NCI-H345 (cell line): ENCODE measurements at places on chromosomes 1 and 21.

- no peak for DNase-seq
Observed at GRCh38 chr1:58248072-58248471, 298.5 kb downstream of the OMA1 start.

GRCh38 chr1:109658533-109659042, 2.7 kb downstream of the GSTM4 start:
- DNase-seq = no peak

DNA sequence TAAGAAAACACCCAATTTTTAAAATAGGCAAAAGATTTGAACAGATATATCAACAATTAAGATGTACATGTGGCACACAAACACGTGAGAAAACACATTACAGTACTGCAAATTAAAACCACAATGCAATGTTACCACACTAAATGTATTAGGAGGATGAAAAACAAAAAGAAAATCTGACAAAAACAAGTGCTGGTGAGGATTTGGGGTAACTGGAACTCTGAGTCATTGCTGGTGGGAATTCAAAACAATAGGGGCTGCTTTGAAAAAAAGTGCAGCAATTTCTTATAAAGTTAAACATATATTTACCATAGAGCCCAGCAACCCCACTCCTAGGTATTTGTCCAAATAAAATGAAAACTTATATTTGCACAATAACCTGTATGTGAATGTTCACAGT, 614.1 kb downstream of the SMYD3 start:
- DNase-seq = no peak

GRCh38 chr1:151158751-151159251, 2.4 kb downstream of the TNFAIP8L2 start:
- no peak for DNase-seq

DNA sequence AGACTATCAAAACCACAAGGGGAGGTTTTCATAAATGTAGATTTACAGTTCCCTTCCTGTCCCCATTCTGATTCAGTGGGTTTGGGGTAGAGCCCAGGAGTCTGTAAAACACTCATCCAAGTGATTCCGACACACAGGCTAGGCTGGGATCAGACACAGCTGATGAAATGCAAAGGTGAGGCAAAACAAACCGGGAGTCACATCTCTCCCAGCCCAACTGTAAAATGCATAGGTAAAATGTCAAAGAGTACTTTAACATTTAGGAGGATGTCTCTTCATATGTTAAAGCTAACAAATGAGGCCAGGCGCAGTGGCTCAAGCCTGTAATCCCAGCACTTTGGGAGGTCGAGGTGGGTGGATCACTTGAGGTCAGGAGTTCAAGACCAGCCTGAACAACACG, 45.0 kb downstream of the ZNF281 start:
- DNase-seq = no peak

DNA sequence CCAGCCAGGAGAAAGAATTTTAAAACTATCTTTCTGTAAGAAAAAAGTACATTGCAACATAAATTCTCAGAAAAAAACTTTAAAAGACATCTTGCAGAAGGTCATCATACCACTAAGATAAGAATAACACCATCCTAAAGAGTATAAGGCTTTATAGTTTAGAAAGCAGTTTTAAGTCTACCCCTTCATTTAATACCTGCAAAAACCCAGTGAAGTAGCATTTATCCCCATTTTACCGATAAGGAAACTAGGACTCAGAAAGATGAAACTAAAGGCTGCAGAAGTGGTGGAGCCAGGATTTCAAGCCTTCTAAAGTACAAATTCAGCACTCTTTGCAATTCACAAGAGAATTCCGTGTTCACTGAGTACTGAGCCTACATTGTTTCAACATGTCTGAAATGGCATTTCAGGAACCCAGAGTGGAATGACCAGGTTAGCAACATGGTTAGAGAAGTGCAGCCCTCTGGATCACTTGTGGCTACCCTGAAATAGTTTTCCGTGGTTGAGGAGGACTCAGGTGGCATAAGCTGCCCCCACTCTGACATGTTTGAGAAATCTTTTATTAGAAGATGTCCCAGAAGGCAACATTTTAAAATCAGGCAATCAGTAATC, 6.7 kb downstream of the MYCL start:
- DNase-seq = no peak

GRCh38 chr1:237583756-237584155, 307.0 kb downstream of the ZP4 start:
- no peak for DNase-seq

GRCh38 chr1:24786191-24786590, 40.9 kb downstream of the CLIC4 start:
- DNase-seq = no peak

GRCh38 chr21:25002676-25003075, 604.6 kb downstream of the MRPL39 start:
- no peak for DNase-seq

GRCh38 chr1:1397839-1398523, 1.2 kb downstream of the CCNL2 start:
- no peak for DNase-seq

DNA sequence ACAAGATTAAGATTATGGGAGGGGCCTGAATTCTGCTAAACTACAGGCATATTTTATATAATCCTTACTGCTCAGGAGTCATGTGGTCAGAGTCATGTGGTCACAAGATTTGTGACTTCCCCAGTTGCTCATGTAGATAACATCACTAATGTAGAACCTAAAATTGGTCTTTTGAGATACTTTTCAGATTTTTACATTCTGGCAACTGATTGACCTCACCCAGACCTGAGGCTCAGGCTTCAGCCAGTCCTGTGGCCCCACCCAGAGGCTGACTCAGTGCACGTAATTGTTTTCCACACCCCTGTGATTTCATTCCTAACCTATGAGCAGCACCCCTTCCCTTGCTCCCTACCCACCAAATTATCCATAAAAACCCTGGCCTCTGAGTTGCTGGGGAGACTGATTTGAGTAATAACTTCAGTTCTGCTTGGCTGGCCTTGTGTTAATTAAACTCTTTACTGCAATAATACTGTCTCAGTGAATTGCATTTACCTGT, 41.7 kb upstream of the ZNF326 start:
- no peak for DNase-seq

DNA sequence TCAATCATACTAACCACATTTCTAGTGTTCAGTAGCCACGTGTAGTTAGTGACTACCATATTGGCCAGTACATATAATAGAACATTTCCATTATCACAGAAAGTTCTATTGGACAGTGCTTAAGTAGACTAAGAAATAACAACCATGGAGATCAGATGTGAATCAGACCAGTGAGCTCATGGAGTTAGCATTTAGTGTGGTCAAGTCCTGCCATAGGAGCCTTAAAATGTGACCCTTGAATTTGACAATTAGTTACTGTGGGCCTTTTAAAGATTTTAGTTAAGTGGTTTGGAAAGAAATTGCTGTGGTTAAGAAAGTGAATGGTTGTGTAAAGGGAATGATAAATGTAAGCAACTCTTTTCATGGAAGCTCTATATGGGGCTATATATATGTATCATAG, 123.4 kb downstream of the POU2F1 start:
- DNase-seq = no peak

GRCh38 chr1:110533230-110533629, 14.3 kb upstream of the KCNA10 start:
- DNase-seq = peak; percentile 63

DNA sequence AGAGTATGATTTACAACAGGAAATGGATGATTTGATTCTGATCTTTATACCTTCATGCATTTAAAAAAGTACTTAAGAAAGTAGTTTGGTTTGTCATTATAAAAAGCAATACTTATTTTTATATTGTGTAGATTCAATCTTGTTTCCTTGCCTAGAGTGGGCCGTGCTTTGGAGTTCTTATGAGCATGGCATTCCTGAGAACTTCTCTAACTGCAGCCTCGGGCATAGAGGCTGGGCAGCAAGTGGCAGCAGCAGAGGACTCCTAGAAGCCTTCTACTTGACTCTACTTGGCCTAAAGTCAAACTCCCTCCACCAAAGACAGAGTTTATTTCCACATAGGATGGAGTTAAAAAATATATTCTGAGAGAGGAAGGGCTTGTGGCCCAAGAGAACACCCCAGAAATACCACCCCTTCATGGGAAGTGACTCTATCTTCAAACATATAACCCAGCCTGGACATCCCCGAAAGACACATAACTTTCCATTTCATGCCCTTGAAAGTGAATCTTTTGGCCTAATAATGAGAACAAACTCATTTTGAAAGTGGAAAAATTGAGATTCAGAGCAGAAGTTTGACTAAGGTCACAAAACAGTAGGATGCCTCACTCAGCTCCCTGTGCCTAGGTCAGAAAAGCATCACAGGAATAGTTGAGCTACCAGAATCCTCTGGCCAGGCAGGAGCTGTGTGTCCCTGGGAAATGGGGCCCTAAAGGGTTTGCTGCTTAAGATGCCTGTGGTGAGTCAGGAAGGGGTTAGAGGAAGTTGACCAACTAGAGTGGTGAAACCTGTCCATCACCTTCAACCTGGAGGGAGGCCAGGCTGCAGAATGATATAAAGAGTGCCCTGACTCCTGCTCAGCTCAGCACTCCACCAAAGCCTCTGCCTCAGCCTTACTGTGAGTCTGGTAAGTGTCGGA, at the start of gene IVL:
IVL (plus strand) TSS at position 861 of the 916 bp plus-strand sequence. CDS start 1,252 bp downstream, outside the sequence.
- no peak for DNase-seq

GRCh38 chr1:91523482-91523881, 22.8 kb downstream of the CDC7 start:
- no peak for DNase-seq

DNA sequence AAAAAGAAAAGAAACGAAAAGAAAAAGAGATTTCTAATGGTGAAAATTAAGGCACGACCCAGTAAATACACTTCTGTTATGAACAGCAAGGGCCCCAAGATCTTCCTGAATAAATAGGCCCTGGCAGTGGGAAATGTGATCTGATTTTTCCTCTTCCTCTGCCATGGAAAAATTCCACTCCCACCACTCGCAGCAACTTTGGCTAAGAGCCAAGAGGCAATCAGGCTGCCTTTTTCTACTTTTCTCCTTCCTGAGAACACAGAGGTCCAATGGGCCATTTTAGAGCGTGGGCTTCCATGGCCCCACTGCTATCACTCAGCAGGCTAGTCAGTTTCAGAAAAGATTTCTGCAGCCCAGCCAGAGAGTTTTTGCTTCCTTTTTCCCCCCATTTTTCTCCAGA, 33.7 kb upstream of the AK4 start:
- peak; percentile 24 for DNase-seq

GRCh38 chr1:51750218-51750617, 128.3 kb downstream of the NRDC start:
- no peak for DNase-seq

GRCh38 chr1:115099693-115100050, 10.4 kb upstream of the TSPAN2 start:
- no peak for DNase-seq

DNA sequence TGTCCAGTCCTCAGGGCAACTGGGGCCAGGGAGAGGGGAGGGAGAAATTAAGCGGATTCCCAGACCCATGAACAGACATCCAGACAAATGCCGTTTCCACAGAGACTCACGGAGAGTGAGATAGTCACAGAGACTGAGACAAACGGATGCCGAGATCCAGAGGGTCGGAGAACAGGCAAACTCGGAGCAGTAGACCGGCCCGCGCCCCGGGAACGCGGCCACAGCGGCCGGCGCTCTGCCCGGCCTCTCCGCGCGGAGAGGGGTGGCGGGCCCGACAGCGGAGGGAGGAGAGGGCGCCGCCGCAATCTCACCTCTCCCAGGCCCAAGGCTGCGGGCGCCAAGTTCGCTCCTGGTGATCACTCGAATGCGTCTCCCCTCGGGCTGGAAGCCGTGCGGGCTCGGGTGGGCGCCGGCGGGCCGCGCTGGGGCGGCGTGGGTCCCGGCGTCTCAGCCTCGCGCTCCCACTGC, 831 bp upstream of the FOXD2 start:
- peak; percentile 53 for DNase-seq

DNA sequence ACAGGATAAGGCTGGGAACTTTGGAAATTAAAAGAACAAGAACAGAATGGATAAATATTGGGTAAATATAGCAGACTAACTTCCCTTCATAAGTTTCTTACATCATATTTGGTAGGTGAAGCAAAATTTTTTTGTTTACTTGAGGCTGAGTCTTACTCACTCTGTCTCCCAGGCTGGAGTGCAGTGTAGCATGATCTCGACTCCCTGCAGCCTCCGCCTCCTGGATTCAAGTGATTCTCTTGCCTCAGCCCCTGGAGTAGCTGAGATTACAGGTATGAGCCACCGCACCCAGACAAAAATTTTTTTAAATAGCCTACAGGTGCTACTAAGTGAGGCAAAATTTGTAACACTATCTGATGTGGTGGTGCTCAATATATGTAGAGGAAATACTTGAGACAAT, 50.7 kb downstream of the TM2D1 start:
- no peak for DNase-seq

DNA sequence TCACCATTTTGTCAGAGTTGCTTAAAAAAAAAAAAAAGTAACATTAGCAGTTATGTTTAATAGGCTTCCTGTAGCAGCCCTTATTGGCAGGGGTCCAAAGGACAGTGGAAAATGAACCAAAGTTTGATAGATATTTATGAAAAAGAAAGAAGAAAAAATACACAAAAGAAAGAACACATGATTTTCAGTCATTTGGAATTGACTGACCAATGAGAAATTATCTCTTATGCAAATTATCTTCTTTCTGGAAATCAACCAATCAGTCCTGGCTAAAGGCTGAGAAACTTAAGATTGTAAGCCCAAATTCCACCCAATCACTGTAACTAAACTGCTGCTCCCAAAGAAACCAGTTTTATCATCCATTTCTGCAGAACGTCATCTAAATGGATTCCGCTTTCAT, 282.4 kb downstream of the TM2D1 start:
- no peak for DNase-seq

- peak; percentile 80 for DNase-seq
Observed at GRCh38 chr1:226939438-226940028, 561 bp upstream of the COQ8A start.
